Thoracic aorta (tissue), 2 donors: ENCODE measurements at places on chromosomes 5 and 9.

- DNase-seq: no peak
These were observed 373.4 kb upstream of the CTNND2 start for GRCh38 chr5:12277504-12278192.

- DNase-seq: no peak
These were observed 87.5 kb upstream of the NR5A1 start for GRCh38 chr9:124594673-124595072.

GRCh38 chr5:138339091-138339456, 1.0 kb downstream of the FAM53C start:
- no peak for DNase-seq

- DNase-seq: no peak
These were observed 405.4 kb downstream of the DMAC1 start for GRCh38 chr9:7394002-7394774.
